ENCODE measurements at places on chromosomes 1 and 21. TPM values are rescaled to one million over a fixed set of nuclear protein-coding genes. Genes with fewer than 3 reads are reported as not detected.

Gene SEC22B
- total RNA-seq = 33.0 TPM

DNA sequence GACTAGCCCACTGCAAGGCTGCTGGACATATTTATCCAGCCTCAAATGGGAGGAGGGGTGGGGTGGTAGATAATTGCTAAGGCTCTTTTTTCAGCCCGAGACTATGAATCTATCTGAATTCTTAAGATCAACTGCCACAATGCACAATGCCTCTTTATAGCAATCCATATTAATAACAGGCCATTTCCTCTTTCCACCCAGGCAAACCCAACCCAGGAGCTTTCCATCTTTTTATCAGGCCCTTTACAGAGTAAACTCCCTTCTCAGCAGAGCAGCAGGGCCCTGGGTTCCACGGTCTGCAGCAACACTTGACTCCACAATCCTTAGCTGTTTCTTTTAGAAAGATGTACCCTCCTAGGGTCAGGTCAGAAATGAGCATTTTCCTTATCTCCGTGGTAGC is 806 bp downstream of the DDOST start:
- DNase-seq = no peak

DNA sequence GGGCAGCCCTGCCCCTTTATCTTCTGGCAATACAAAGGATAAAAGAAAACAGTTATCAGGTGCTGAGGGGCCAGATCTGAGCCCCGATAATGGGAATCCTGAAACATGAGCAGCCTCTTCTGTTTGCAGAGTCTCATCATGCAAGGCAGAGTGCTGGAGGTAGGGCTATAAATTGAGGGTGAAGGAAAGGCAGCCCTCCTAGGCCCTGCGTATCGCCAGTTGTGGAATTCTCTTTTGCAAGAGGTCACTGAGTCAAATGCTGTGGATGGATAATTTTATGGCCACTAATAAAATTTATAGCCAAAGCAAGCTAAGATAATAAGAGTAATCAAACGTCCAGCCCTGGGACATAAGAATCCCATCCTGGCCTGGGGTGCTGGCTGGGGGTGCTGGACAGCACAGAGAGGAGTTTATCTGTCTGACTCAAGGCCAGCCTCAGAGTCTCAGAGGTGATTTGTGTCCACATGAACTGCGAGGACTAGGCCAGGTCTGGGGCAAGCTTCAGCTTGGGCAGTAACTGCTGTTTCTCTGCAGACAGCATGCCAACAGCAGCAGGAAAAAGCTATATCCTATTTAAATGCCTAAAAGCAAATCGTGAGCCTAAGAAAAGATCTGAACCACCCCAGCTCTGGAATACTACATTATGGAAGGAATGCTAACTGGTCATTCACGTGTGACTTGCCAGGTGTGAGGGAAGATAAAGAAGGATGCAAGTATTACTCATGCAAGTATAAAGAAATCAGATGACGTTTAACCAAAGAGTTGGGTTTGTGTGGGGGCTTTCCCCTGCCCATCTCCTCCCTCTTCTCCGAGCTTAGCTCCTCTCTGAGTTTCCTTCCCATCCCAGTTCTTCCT is 254.8 kb downstream of the KIF26B start:
- DNase-seq = no peak

GRCh38 chr1:168709405-168710363 is 19.3 kb downstream of the DPT start:
- no peak for DNase-seq

- DNase-seq = peak; percentile 47
Measured at GRCh38 chr21:32412162-32413014, at the start of gene EVA1C. EVA1C (plus strand) TSS chr21:32412706; CDS start chr21:32412854, 148 bp downstream.

Gene PLA2G2D
- 0.08 TPM for total RNA-seq

GRCh38 chr1:229238674-229239415 is 32.1 kb upstream of the RAB4A start:
- DNase-seq = no peak

DNA sequence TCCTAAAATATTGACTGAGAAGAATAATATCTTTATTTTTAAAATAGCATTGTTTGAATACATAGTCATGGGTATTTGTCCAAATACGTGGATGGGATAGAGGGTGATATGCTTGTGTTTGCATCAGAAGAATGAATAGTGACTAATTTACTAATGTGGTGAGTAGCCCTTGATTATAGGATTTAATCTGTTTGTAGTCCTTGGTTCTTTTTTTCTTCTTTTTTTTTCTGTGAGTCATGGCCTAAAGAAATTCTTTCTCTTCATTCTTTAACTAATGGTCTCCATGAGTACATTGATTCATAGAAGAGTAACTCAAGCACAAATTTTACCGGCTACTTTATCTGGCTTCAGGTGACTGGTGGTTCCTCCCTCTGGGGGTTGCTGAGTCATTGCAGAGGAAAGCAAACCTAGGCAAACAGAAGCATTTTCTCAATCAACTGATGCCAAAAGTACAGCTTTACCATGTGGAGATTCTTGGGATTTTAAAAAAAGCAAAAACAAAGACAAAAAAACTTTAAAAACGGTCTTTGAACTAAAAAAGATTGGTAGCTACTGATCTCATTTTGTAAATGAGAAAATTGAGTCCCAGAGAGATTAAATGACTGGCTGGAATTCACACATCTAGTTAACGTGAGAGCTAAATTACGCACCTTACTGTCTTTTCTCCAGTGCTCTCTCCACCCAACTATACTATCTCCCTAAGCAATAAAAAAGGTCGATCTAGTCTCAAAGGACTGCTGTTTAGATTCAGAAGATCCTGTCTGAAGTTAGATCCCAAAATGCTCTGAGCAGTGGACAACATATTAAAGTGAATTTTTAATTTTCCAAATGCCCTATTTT is 40.5 kb downstream of the AK5 start:
- DNase-seq = no peak

GRCh38 chr21:45078877-45079281 is 4.5 kb downstream of the ADARB1 start:
- no peak for DNase-seq

DNA sequence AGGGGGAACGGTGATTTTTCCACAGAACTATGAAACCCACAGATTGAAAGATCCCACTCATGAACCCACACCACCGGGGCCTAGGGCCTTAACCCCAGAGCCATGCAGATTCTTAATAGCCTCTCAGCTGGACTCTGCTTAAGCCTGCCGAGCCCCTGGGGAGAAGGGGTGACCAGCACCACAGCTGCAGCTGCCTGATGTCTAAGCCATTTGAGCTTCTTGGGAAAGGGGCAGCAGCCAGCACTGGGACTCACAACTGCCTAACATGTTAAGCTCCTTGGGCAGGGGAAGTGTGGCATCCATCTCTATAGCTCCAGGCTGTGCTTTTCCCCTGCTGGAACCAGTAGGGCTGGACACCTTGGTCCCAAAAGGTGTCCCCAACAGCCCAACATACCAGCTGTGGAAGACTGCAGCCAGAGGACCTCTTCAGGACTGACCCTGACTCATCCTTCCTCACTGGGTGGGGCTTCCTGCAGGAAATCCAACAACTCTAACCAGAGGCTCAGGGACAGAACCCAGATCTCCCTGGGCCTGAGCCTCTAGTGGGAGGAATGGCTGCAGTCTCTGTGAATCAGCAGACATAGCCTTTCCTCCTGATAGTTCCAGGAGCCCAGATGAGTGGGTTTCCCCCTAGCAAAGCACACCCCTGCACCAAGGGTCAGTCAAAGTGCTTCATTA is 34.6 kb upstream of the FMO3 start:
- DNase-seq = no peak

Gene MPZ
- 0.37 TPM for total RNA-seq

DNA sequence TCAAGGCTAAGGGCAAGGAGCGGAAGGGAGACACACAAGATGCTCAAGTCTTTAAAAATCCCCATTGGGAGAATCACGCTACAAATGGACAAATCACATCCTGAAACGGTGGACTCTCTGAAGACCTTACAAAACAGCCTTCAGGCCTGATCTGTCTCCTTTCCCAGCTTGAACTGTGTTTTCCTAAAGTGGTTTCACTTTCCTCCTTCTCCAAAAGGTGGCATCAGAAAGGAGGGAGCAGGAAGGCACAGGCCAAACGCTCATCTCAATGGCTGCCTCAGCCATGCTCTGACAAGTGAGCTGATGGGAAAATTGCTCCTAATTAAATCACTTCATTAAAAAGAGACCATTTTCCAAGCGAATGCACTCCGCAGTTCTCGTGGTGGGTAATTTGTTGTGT is 47.7 kb downstream of the UTP25 start:
- no peak for DNase-seq

- no peak for DNase-seq
Measured at GRCh38 chr1:24955161-24955560, 25.1 kb upstream of the RUNX3 start.

Gene UHMK1
- 64.3 TPM for total RNA-seq

DNA sequence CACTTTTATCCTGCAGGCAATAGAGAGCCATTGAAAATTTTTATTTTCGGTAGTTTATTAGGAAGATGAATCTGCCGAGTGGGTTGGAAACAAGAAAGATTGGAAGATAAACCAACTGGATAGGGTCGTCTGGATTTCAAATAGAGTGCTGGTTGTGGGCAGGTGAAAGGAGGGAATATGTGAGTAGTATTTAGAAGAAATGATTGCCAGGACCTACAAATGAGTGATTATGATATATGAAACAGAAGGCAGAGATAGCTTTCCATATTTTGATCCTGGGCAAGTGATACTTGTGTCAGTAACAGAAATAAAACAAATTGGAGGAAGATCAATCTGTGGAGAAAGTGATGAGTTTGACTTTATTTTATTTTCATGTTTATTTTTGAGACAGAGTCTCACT is 2.5 kb downstream of the CNIH4 start:
- no peak for DNase-seq

GRCh38 chr1:223833948-223834347 is 11.8 kb downstream of the TP53BP2 start:
- no peak for DNase-seq

- no peak for DNase-seq
Measured at GRCh38 chr1:152086760-152087159, 2.1 kb downstream of the TCHHL1 start.

Gene C4BPA
- 49.5 TPM for total RNA-seq

- DNase-seq = peak; percentile 21
Measured at GRCh38 chr1:47676311-47677054, 238.6 kb downstream of the FOXD2 start.

DNA sequence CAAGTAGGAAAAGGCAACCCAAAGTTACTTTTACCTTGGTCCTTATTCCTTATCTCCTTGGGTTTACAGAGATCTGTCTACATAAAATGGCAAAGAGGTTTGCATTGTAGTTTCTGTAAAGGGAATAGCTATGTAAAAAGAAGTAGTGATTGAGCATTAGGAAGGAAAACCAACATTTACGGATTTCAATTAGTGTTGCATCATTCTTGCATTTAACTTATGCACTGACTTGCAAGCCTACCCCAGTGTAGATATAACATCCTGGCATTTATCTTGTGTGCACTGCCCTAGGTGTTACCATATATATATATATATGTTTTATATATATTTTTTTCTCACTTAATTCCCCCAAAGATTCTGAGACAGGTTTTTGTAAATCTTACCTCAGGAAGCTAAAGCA is 3.7 kb upstream of the LEPR start:
- no peak for DNase-seq

GRCh38 chr1:114997510-114998289 is 31.9 kb upstream of the TSHB start:
- DNase-seq = no peak

DNA sequence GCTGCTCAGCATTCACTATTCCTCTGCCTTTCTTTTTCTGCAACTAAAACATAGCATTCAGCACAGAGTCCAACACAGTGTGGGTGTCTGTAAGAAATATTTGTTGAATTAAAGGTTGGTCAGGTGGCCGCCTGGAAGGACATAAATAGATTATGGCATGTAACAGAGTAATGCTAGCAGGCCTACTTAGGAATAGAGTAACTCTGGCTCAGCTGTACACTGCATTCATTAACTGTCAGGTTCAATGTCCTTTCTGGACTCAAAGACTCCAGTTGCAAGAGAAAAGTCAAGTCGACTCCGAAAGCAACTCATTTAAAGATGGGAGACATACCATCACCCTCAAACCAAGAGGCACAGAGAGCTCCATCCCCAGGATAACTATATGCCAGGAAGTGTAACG is 116.0 kb downstream of the LMX1A start:
- no peak for DNase-seq

Gene NKAIN1
- total RNA-seq = not detected

DNA sequence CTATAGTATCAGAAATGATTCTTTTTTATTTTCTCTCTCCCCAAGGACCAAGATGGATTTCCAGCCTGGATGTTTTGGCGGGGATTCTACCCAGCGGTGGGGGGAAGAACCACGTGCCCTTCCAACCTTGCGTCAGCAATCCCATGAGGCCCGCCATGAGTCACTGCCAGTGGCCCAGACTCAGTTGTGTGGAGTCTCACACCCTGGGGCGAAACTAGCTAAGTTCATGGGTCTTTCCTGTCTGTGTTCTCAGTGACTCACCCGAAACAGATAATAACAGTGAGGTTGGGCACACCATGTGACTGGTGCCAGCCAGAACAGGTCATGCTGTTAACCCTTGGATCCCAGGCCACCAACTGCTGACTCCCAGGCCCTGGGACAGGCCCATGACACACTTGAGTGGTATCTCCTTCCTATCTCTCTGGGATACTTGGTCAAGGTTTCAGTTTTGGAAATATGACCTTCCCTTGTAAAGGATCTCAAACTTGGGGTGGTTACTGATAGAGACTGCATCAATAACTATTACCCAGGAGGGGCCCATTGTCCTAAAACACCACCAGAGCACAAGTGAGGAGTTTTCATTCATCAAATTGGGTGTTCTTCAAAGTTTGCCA is 98.0 kb upstream of the DUSP10 start:
- DNase-seq = no peak

- DNase-seq = no peak
Measured at GRCh38 chr21:45598666-45599065, 44.9 kb upstream of the PCBP3 start.

Gene CDK18
- 3.7 TPM for total RNA-seq

Data from liver (tissue), 10 donors.